ENCODE measurements at places on chromosomes 11 and 22.

DNA sequence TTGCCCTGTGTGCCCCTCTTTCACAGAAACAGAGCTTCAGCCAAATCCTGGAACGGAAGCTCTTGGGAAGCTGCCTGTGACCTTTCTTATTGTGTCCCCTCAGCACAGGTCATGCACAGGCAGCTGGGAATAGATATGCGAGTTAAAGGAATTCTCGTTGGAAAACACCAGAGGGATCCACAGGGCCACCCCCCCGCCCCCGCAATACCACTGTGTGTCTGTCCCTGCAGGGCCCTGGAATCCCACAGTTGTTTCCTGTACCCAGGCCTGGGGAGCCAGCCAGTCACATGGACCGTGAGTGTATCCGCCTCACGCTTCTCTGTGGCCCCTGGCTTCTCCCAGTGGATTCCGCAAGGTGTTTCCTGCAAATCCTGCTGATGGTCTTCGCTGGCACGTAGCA, 29.0 kb downstream of the TIMP3 start:
- DNase-seq, result no peak

GRCh38 chr11:76163289-76163880, 42.9 kb downstream of the WNT11 start:
- no peak for DNase-seq

DNA sequence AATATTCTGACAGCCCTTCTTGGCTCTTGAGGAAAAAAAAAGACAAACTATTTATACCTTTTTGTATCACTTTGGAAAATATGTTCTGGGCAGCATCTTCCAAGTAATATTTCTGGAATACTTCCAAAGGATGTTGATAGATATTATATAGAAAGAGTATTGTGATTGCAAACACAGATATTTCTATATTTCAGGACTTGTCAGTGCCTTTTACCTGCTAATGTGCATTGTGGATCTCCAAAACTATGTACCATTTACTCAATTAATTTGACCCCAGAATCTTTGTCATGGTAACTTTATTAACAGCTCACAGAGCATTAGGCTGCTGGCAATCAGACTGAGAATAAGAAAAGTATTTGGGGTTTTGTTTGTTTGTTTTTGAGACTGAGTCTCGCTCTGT, 16.7 kb upstream of the CCND1 start:
- no peak for DNase-seq

DNA sequence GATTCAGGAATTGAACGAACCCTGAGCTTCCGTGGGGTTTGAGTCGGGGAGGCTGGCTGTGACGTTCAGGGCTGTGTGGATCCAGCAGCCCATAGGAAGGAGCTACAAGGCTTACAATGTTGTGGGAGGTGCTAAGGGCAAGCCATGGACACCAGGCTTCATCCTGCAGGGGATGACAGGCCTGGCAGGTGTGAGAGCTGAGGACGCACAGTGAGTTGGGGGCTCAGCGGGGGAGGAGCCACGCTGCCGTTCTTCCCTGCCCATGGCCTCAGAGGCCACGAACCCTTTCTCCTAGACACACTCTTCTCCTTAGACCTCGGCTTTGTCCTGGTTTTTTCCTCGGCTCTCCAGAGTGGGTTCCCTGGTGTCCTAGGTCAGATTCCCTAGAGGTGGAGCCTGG, 113.3 kb upstream of the SLC22A12 start:
- no peak for DNase-seq

GRCh38 chr22:37416827-37417226, 10.5 kb downstream of the ELFN2 start:
- DNase-seq, result no peak

GRCh38 chr11:59899532-59899931, 20.9 kb downstream of the OOSP3 start:
- peak; percentile 78 for DNase-seq

GRCh38 chr22:30079952-30080533, at the start of gene HORMAD2:
HORMAD2 (plus strand) TSS chr22:30080464; CDS start chr22:30093953, 13,489 bp downstream.
- DNase-seq, result no peak

DNA sequence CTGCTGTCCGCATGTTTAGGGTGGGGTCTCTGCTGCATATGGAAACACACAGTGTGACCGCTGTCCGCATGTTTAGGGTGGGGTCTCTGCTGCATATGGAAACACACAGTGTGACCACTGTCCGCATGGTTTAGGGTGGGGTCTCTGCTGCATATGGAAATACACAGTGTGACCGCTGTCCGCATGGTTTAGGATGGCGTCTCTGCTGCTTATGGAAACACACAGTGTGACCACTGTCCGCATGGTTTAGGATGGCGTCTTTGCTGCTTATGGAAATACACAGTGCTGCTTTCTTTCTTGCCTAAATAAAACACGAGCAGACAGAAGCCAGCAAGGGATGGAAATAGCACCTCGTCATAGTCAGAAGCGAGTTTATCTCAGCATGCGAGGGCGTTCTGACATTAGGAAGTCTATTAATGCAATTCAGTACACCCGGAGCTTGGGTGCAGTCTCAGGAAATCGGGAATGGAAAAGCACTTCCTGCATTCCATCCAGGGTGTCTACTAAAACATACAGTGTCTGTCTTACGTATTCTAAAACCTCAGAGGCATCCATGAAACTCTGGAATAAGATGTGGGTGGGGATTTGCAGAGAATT, 32.6 kb upstream of the TOLLIP start:
- DNase-seq, result peak; percentile 11

DNA sequence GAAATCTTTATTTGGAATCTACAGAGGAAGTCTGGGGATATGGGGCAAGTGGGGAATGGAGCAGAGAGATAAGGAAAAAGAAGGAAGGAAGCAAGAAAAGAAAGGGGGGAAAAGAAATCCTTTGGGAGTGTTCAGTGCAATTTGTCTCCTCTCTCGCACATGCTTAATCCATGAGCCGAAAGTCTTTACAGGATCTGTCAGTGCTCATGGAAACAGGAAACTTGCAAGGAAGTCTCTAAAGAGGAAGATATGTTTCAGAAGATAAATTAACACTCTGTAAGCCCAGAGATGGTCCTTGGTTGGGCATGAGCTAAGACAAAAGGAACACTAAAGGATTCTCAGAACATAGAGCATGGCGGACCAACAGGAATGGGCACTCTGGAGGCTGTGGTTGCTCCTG, 47.9 kb upstream of the FLI1 start:
- no peak for DNase-seq

DNA sequence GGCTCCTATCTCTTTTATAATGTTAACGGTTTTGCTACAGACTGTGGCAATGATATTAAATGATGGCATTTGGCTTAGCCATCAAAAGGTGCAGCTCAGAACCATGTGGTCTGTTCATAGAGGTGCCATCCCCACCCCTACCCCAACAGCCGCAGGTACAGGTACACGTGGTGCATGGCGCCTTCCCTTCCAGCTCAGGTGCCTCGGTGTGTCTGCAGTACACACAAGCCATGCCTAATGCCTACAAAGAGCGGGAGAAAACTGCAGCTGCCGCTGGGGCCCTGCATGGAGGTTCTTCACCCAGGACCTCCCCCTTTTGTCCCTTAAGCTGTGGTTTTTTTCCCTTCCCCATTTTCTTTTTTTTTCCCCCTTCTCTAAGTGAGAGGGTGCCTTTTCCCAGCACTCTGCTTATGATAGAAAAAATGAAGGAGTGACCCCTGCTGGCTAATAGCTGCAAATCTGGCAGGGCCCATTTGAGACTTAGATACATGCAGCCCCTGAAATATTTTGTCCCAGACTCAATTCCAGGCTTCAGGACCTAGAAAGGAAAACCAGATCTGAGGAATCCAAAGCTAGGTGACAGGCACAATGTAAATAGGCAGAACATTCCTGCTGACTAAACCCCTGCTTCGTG, 6.5 kb downstream of the OR52M1 start:
- DNase-seq, result peak; percentile 4

DNA sequence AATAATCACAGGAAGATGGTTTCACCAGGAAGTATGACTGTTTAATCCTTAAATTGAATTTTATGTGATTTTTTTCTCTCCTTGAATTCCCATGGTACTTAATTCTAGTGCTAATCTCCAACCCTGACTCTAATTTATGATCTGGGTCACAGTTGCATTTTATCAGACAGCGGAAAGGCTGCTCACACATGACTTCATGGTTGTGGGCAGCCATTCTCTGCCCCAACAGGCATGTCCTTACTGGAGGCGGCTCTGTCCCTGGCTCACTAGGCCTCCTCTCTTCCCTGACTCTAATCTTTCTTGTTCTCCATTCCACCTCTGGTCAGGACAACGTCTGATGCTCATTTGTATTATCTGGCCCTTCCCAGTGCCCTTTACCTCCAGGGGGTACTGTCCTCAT, 184.4 kb downstream of the CHST1 start:
- DNase-seq, result no peak

GRCh38 chr22:46965555-46966494, 203.4 kb downstream of the TBC1D22A start:
- DNase-seq, result peak; percentile 12

DNA sequence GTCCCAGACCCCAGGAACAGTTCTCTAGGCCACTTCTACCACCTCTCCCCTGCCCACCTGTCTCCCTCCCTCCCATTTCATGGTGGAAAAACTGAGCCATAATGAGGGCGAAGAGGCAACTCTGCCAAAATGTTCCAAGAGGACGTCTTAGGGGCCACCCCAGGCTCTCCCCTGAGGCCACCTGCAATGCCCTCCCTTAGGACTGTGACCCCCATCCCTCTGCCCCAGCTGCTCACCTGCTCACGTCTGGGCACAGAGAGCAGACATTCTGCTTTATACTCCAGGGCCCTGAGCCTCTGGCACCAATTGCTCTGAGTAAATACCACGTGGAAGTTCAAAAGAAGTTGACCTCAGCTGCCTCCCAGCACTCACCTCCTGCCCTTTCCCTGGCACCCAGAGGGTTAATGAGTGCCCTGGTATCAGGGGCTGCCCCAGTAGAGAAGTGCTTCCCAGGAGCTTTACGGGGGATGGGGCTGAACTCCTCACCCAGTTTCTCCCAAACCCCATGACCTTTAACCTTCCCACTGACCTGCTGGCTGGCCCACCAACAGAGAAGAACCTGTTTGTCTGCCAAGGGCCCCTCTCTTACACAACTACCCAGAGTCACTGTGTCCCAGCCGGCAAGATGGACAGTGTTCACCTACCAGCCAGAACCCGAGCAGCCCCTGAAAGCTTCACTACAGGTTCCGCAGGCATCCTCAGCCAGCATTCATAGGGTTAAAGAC, 627 bp upstream of the APOA5 start:
- no peak for DNase-seq

GRCh38 chr11:56890584-56891305, 98.0 kb upstream of the OR5AK2 start:
- DNase-seq, result no peak

DNA sequence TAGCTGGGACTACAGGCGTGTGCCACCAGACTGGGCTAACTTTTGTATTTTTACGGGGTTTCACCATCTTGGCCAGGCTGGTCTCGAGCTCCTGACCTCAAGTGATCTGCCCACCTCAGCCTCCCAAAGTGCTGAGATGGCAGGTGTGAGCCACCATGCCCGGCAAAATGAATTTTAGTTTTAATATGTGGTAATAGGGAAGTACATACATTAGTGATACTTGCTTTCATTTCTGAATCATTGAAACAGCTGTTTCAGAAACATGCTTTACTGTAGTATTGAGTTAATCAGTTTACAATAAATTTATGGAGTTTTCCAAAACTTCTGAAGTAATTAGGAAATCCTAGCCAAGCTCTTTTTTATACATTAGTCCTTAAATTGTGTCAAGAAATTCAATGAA, 15.6 kb downstream of the PCF11 start:
- DNase-seq, result no peak

DNA sequence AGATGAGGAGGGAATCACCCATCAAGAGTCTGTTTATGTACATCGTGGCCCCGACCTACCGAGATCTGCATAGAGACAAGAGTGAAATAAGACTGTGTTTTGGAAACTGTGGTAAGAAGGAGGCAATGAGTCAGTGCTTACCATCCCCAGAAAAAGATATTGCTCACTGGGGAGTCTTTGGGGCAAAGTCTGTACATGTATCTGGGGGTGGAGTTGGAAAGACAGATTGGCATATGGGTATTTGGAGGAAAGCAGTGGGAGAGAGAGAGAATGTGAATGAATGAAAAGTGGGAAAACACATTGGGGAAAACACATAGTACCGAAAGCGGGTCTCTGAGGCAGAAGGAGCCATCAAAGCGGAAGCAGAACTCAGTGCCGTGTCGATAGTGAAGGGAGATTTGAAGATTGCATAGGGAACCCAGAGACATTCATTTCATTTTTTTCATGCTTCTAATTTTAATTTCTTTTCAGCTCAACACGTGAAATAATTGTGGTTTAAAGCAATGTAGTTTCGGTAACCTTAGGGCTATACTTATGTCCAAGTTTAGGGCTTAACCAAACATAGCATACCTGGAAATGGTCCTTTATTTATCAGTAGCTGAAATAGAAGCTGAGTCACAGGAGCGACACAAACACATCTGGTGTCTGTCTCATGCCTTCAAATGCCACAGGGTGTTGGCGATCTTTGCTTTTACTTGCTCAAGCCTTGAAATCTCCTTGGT, 98.6 kb upstream of the CD44 start:
- peak; percentile 71 for DNase-seq

DNA sequence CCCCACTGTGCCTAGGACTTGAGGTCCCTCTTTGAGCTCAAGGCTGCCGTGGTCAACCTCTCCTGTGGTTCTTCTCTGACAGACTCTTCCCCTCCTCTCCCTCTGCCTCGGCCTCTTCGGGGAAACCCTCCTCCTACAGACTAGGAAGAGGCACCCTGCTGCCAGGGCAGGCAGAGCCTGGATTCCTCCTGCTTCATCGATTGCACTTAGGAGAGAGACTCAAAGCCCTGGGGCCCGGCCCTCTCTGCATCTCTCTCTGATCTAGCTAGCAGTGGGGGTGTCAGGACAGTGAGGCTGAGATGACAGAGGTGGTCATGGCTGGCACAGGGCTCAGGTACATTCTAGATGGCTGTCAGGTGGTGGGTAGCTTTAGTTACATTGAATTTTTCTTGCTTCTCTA, 63.6 kb upstream of the EMID1 start:
- no peak for DNase-seq

DNA sequence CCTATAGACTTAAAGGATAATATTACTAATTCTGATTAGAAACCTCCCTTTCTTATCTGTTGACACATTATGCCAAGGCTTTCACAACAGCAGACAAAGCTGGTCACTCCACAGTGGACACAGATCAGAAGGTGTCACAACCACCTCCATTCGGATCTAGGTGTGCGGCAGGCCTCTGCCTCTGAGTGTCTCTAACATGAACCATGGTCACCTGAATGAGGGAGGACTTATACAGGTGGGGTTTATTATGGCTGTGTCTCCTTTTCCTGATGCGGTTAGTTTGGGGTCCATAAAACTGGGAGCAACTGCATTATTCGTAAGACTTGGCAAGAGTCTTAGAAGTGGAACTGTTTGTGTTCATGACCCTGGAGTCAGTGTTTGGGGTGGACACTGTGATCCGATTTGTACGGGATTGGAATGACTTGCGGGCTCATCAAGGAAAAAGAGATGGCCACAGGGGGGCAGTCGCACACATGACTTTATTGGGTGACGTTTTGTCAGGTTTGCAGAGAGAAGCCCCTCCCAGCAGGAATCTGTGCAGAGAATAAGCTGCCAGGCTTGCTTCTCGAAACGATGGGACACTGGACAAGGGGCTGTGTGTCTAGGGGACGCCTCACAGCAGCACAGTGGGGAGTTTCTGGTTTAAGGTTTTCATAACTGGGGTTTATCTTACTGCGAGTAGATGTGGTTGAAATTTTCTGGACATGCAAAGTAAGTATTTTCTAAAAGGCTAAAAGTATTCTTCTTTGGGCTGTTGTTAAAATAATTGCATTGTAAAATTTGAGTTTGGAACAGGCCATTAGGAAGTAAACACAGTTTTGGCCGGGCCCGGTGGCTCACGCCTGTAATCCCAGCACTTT, 90.6 kb downstream of the GAB4 start:
- peak; percentile 27 for DNase-seq

GRCh38 chr11:114653148-114653547, 25.2 kb upstream of the NXPE2 start:
- DNase-seq, result no peak

GRCh38 chr11:119359365-119360214, 13.1 kb upstream of the MFRP start:
- DNase-seq, result no peak

Measured in EL (cell line).